ENCODE measurements at places on chromosomes 11 and 22.
A peak's percentile ranks its signal among the peaks of the same experiment; 100 is the strongest.

GRCh38 chr11:17581732-17582053 lies 34.6 kb downstream of the OTOG start:
- no peak for DNase-seq

DNA sequence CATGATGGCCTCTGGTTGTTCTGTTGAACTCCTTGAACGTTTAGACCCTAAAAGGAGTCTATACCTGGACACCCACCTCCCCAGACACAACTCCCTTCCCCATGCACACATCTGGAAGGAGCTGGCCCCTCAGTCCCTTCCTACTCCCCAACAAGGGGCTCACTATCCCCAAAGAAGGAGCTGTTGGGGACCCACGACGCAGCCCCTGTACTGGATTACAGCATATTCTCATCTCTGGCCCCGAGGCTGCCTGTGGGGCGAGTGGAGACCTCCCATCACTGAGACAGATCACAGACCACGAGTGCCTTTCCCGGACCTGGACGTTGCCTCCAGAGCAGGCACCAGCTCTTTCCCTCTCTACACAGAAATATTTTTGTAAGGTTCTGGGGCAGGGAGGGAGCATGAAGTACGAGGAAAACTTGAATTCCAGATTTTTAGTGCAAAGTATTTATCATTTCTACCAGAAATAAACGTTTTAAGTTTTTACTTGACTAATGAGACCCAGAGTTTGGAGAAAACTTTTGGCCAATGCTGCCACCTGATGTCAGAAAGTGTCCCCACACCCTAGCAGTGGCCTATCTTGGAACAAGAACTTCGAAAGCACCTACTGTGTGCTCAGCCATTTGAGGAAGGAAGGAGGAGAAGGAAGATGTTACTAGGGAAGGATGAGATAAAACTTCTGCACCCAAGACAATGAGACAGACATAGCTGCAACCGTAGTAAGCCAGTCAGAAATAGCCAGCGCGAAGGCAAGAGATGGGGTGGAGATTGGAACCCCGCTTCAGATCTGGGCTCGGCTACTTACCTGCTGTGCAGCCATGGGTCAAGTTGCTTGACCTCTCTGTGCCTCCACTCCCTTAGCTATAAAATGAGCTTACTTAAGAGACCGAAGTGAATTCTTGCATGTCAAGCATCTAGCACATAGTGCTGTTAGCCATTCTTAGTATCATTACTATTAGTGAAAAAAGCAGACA lies 10.2 kb upstream of the POU2F3 start:
- no peak for DNase-seq

GRCh38 chr11:93128574-93128973 lies 69.2 kb downstream of the SLC36A4 start:
- no peak for DNase-seq

- no peak for DNase-seq
Observed at GRCh38 chr11:118519549-118519948, 7.7 kb upstream of the TTC36 start.

GRCh38 chr11:118338637-118339061 lies 3.9 kb downstream of the CD3D start:
- DNase-seq: no peak

DNA sequence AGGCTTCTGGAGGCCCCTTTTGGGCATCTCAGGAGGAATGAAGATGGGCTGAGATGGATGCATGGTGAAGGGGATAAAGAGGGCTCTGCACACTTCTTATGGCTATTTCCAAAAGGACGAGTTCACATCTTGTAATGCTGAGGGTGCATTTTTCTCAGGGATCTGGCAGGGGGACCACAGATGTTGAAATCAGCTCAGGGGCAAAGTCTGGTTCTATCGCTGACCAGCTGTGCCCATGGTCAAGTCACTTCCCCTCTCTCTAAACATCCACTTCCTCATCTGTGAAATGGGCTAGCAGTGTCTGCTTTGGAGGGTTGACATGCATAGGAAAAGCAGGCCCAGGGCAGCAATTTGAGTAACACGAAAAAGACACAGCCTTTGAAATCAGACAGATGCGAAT lies 26.5 kb downstream of the LHFPL7 start:
- no peak for DNase-seq

GRCh38 chr11:17914957-17915356 lies 97.9 kb downstream of the SERGEF start:
- no peak for DNase-seq

GRCh38 chr11:17991783-17992433 lies 20.9 kb downstream of the SERGEF start:
- DNase-seq: no peak

DNA sequence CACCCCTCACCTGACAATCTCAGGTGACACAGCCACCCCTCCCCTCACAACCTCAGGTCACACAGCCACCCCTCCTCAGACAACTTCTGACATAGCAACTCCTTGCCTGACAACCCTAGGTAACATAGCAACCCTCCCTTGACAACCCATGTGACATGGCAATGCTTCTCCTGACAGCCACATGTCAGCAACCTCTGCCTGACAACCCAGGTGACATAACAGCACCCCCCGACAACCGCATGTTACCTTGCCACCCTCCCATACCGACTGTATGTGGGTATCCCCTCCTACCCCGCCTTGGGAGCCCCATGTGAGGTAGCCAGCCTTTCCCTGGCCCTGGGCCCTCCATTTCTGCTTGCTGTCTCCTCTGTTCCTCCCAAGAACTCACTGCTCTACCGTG lies 77.7 kb upstream of the B3GAT1 start:
- DNase-seq: no peak

DNA sequence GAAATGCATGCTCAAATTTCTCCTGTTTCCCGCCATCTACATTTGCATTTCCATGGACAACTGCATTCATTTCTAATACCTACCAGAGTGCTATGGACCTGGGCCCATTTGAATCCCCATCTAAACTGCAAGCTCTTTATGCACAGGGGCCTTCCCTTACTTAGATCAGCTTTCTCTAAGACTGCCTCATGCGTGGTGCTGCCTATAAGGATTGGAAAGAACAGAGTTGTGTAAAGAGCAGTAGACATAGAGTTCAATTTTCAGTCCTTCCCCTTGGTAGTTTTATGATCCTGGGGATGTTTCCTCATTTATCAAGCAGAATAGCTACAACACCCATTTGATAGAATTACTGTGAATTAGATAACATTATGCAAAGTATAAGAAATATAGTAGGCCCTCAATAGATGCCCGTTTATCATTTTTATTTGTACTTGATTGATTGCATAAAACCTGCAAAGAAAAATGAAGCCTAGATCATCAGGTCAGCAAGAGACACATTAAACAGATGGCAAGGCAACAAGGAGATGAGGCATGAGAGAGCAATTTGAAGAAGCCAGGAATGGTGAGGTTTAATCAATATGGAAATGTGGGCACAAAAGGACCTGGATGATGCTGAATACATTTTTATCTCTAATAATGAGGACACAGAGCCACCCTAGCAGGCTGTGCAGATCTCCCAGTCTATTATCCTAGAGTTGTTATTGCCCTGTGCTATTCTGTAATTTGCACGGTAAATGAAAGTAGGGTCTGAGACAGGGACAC lies 359.7 kb downstream of the FAM181B start:
- DNase-seq: no peak

- DNase-seq: no peak
Observed at GRCh38 chr11:120168108-120168959, 30.4 kb upstream of the TRIM29 start.

DNA sequence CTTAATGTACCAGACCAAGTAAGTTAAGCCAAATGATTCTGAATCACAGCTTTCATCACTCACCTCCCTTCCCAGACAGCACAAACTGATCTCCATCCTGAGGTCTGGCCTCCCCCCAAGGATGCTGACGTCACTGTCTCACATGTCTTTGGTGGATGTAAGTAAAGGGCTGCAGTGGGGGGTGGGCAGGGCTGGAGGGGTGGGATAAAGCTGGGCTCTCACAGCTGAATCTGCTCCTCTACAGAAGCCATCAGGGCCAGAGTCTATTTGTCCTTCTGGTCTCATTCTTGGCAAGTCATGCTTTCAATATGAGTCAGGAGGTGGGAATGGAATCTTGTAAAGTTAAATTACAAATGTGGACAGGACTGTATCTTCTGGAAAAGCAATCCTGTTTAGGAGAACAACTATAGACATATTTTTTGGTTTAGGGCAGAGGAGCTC lies 32.7 kb downstream of the P4HA3 start:
- DNase-seq: peak; percentile 47

DNA sequence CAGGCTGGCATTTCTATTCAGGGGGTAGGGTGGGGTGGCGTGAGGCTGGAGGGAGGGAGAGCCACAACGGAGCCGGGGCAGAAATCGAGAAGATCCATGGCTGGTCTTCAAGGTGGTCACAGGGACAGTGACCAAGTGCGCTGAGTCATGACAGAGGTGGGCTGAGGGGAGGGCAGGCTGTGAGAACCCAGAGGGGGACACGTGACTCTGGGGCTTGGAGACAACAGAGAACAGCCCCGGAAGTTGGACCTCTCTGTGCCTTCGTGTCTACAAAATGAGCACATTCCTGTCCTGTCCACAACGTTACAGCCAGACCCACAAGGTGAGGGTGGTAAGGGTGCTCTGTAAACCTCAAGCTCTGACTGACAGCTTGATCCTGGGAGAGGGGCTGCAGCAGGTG lies 35.1 kb upstream of the ARFGAP3 start:
- DNase-seq: no peak

GRCh38 chr11:131766637-131767036 lies 396.2 kb downstream of the NTM start:
- no peak for DNase-seq

- peak; percentile 15 for DNase-seq
Observed at GRCh38 chr22:49961005-49961600, 531 bp downstream of the PIM3 start.

DNA sequence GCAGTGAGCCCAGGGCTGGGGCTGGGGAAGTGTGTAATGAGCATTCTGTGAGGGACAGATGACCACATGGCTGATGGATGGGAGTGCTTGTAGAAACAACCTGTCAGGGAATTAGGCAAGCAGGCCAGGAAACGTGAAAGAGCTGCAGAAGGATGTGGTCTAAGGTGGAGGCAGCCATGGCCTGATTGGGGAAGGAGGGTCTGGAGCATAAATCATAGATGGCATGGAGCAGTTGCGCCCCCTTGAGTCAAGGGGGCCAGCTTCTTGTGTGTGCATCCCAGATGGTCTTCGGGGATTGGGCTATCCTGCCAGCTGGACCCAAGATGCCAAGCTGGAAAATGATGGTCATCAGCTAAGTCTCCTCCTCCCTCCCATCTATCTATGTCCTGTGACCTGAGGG lies 119.4 kb upstream of the CLPB start:
- DNase-seq: no peak

- DNase-seq: no peak
Observed at GRCh38 chr11:34302046-34302921, 55.5 kb downstream of the ABTB2 start.

DNA sequence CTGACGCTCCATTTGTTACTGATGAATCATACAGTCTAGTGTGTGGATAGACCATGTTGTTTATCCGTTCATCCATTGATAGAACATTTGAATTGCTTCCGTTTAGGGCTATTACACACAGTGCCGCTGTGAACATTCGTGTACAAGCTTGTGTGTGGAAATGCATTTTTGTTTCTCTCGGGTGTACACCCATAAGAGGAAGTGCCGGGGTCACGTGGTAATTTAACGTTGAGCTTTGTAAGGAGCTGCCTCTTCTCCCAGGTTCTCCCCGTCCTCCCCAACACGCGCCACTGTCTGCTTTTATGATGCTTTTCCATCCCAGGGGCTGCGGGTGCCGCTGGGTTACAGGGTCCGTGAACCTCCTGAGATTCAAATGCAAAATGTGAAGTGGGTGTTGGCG lies 142.3 kb downstream of the IGLL1 start:
- no peak for DNase-seq

GRCh38 chr11:13965337-13965736 lies 2.8 kb downstream of the SPON1 start:
- no peak for DNase-seq

DNA sequence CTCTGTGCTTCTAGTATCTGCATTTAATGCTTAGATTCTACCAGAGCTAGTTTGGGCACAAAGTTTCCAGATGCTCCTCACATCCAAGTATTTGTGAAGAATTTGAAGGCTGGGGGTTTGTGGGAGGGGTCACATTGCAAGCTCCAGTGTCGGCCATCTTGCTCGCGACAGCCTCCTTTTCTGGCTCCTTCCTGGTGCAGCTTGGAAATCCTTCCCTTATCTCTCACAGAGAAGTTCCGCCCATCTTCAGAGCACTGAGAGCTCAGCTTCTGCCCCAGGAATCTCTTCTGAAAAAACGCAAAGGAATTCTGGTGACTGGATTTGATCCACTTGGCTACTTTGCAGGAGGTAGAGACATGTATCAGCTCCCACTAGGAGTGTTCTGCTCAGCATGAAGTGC lies 497.5 kb downstream of the TBC1D22A start:
- DNase-seq: no peak

DNA sequence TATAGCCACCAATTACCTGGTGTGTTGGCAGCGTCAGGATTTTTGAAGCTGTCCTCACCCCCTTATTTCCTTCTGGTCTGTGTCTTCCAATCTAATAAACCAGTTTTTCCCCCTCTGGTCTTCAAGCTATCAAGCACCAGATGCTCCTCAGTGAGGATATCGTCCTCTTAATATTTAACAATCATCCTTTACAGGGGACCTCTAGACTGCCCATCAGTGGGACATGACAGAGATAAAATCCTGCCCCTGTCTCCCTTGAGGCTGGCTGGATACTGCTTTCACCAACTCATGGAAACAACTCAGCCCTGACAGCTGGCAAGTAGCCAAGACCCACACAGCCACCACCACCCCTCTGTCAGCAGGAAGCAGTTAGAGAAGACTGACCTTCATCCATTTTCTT lies 421.0 kb upstream of the API5 start:
- no peak for DNase-seq

- no peak for DNase-seq
Observed at GRCh38 chr11:43507171-43507570, 148.5 kb downstream of the TTC17 start.

DNA sequence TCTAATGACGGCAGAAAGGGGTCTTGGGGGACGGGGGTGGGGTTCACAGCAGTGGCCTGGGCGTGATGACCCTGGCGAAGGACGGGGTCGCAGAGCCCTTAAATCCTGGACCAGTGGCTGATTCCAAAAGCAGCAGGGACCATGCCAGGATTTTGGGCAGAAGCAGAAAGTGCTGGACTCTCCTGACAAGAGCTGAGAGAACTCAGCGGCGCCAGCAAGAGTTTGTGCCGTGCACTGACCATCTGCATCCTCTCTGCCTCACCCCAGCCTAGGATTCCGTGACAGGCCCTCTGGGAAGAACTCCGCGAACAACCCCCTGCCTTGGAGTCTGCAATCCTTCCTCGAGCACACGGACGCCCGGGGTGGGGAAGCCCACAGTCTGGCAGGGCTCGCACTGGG lies 644 bp upstream of the NDUFV1 start:
- DNase-seq: no peak
